Mesothelial cell of epicardium (in vitro differentiated cells): ENCODE measurements at places on chromosomes 1 and 21. TPM values are rescaled to one million over a fixed set of nuclear protein-coding genes. Genes with fewer than 3 reads are reported as not detected.

RAB3B gene
- total RNA-seq = 3.8 to 4.0 TPM (median 3.9 TPM) in 3 replicates

DNA sequence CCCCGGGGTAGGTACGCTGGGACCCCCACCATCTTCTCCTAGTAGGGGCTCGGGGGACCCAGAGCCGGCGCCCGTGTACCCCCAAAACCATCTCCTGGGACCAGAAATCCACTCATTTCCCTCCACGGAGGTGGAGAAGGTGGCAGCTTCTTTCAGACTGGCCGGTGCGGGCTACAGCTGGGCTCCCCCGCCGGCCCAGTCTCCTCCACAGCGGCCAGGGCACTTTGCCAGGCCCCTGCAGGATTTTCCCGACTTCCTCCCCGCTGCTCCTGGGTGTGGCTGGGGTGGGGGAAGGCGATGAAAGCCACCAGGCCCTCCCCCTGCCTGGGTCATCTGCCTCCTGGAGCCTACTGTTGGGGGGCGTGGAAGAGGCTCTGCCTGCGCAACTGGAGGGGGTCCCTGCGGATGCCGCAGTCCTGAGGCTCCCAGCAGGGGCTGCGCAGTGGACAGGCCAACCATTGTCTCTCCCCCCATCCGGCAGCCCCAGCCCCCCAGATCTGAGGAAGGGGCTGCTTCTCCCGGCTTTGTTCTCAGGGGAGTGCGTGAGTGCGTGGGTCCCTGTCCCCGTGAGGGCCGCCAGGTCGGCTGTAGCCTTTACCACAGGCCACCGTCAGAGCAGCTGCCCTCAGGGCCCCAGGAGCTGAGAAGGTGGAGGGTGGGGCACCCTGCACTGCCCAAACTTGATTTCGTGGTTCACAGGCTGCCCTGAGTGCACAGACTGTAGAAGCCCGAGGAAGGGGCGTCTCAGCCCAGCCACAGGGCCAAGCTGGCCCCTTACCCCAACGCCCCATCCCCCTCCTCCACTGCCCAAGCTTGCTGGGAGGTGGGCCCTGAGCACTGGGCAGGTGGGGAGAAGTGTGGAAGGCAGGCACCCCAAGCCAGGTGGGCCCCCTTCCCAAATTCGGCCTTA, 1.3 kb downstream of the AGRN start:
- DNase-seq = no peak

GRCh38 chr1:184881941-184882913, 92.1 kb downstream of the NIBAN1 start:
- no peak for DNase-seq

DNA sequence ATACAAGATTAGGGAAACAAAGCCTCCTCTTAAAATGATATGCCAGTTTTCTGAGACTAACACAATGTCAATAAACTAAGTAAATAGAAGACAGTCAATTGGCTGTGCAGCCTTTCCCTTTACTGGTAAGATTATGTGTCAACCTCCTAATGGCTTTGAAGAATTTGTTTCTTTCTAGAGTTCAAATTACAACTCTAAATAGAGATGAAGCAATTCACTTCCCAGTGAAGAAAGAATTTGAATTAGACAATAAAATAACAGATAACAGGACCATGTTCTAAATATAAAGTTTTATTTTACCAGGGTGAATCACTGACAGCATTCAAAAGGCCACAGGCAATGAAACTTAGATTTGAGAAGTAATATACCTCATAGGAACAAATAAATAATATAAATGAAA, 680.3 kb downstream of the PLA2G4A start:
- DNase-seq = no peak

- no peak for DNase-seq
Measured at GRCh38 chr1:14421295-14421976, 177.0 kb upstream of the KAZN start.

GRCh38 chr1:202710070-202711045, at the start of gene SYT2:
Gene SYT2 (minus strand): TSS chr1:202710454. CDS start chr1:202605772, 104,682 bp downstream.
- peak; percentile 73 for DNase-seq

DNA sequence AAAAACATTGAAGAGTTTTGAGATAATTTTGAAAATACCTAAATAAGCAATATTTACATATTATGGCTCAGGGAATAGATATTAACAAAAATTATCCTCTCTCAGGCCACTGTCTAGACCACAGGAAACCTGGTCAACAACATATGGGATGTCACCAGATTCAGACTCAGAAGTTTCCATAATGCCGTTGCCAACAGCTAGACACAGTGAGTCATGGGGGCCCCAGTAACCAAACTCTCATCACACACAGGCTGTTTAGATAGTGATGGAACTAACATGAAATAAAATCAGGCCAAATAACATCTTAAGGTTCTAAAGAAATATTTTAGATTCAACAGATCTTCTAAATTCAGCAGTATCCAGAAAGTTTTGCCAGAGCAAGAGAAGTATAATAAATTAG, 681.7 kb upstream of the ADAMTS5 start:
- no peak for DNase-seq

DNA sequence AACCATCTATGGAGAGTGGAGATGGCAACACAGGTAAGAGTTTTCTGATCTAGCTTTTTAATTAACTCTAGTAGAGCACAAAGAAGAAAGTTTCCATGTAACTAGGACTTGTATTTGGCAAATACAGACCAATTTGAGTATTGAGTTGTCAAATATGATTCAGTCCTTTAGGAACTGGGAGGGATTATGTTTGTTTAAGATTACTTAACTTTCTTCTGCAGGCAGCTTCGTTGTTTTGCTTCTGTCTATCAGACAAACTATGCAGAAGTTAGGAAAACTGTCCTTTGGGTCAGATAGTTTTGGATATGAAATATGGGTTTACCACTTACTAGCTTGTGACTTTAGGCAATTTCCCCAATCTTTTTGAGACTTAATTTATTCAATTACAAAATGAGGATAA, 111.8 kb downstream of the POU2F1 start:
- no peak for DNase-seq

- no peak for DNase-seq
Measured at GRCh38 chr1:58927041-58927721, 143.3 kb upstream of the JUN start.

DHRS3 gene
- total RNA-seq = 1,067 to 1,086 TPM (median 1,071 TPM) in 3 replicates

FRRS1 gene
- 19.5 to 22.5 TPM (median 20.4 TPM) in 3 replicates for total RNA-seq

- no peak for DNase-seq
Measured at GRCh38 chr21:25912402-25912746, 177.6 kb downstream of the GABPA start.

ITPKB gene
- total RNA-seq = 19.7 to 21.2 TPM (median 21.0 TPM) in 3 replicates

- no peak for DNase-seq
Measured at GRCh38 chr1:232793944-232794343, 11.3 kb upstream of the MAP10 start.

ACOT11 gene
- 8.3 to 10.3 TPM (median 8.9 TPM) in 3 replicates for total RNA-seq

DNA sequence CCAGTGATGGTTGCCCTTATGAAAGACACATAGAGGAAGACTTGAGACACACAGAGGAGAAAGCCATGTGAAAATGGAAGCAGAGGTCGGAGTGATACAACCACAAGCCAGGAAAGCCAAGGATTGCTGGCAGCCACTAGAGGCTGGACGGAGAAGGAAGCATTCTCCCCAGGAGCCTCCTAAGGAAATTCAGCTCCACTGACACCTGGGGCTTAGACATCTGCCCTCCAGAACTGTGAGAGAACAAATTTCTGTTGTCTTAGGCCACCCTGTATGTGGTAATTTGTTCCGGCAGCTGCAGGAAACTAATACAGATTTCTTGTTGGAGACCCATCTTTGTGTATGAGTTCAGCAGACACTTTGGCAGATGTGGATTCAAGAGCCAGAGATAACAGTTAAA, 126.9 kb upstream of the ATP1A1 start:
- DNase-seq = no peak

DNA sequence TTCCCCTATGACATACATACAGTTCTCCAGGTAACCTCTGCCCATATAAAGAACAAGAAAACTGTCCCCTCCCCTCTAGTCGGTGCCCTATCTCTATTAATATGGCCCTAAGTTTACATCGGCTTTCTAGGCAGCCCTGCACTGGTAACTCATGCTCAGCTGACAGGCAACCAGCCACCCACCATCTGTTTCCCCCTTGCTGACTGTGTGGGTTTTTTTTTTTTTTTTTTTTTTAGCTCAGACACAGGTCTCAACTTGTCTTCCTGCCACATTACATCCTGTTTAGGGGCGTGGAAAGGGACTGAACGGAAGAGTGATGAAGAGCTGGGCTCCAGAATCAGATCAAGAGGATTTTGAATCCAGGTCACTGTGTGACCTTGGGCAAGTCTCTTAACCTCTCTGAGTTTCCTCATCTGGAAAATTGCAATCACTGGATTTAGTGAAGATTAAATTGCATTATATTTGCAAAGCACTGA, 14.0 kb downstream of the LAPTM5 start:
- no peak for DNase-seq

DNA sequence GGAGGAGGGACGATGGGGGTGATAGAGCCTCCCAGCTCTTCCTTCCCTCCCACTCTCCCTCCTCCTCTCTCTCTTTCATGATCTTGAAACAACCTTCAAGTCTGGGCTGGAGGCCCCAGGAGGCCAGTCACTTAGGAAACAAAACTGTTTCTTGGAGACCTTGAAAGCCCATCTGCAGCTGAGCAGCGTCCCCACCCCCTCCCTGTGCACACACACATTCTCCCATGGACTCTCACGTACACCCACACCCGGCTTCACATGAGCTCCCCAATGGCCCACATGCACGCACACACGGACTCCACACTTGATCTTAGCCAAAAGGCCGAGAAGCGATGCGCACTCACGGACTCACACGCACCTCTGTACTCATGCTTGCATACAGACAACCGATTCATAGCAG, 3.2 kb upstream of the ATP1A2 start:
- DNase-seq = no peak

IL23R gene
- total RNA-seq = 0.09 TPM in 1 of 3 replicates, not detected in the others

GRCh38 chr21:44299458-44300261, at the start of gene PFKL:
Gene PFKL (plus strand): TSS chr21:44300053. CDS start chr21:44300106, 53 bp downstream.
- DNase-seq = peak; percentile 52

- no peak for DNase-seq
Measured at GRCh38 chr1:109433322-109433721, 7.1 kb upstream of the PSMA5 start.

- no peak for DNase-seq
Measured at GRCh38 chr1:165481820-165482532, 37.0 kb upstream of the RXRG start.

PYHIN1 gene
- 0.13 TPM in 1 of 3 replicates, not detected in the others for total RNA-seq

PLPP3 gene
- total RNA-seq = 61.8 to 64.5 TPM (median 64.4 TPM) in 3 replicates

- DNase-seq = no peak
Measured at GRCh38 chr1:110549831-110550230, 30.9 kb upstream of the KCNA10 start.

SYPL2 gene
- total RNA-seq = 0.11 to 0.22 TPM (median 0.14 TPM) in 3 replicates

DNA sequence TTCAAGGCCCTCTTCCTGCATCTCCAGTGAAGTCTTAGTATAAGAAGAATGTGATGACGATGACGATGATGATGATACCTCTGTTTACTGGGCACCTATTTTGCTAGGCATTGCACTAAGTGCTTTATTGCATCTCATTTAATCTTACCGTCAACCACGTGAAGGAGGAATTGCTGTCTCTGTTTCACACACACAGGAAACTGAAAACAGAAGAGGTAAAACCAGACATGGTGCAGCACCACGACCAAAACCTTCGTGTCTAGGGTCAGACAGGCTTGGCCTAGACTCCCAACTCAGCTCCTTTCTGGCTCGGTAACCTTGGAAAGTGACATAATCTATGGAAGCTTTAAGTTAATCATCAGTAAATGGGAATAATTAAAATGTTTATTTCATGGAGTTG, 20.7 kb upstream of the KCNA2 start:
- DNase-seq = no peak

DNA sequence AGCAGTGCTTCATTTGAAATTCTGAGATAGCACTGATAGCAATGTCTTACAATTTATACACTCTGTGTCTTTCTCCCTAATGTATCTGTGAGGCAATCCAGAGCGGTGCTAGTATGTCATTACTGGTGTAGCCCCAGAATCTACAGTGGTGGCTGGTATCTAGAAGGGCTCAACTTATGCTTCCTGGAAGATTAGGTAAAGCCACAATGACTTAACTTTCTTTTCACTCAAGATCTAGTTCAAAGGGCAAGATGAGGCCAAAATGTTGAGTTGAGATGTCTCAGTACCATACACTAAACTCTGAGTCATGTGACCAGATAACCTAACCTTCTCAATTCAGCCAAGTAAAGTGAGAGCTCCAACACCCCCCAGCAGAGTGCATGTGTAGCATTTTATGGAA, 77.5 kb downstream of the PAPPA2 start:
- DNase-seq = no peak

TCEA3 gene
- total RNA-seq = 8.0 to 10.0 TPM (median 9.9 TPM) in 3 replicates

CORT gene
- 0.70 to 0.89 TPM (median 0.83 TPM) in 3 replicates for total RNA-seq

GRCh38 chr1:55071477-55071876, 32.1 kb downstream of the PCSK9 start:
- no peak for DNase-seq

- DNase-seq = no peak
Measured at GRCh38 chr1:8097077-8097799, 71.1 kb upstream of the ERRFI1 start.

DNA sequence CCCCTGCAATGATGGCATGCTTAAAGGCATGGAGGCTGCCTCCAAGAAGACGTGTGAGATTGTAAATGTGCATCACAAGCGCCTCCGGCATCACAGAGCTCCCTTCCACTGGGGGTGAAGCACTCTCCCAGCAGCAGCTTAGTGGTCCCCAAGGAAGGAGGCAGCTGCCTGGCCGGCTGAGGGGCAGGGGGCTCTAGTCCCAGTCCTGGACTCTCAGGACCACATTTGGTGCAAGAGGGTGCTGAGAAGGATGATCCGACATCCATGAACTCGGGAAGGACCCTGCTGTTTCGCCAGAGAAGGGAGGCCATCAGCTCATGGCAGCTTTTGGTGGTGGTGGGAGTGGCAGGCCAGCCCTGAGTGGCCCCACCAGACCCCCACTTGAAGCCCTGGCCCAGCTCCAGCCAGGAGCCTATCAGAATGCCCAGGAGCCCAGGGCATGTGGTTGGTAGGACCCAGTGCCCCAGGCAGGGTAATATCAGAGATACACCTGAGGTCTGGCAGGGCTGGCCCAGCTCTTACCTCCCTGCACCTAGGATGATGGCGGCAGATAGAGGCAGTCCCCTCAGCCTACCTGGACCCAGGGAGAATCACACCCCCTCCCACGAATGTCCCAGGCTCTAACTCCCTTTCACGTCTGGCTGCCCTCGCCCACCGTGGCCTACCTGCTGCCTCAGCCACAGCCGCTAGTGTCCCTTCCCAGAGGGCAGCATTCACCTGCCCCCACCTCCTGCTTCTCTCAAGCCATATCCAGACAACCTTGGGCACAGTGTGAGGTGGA, 2.4 kb upstream of the WNT9A start:
- DNase-seq = no peak

OR14K1 gene
- total RNA-seq = not detected in 3 replicates
